ENCODE measurements at places on chromosomes 12 and 14. TPM values are rescaled to one million over a fixed set of nuclear protein-coding genes. Genes with fewer than 3 reads are reported as not detected.

The IFNG-AS1 gene
- 0.31 TPM for polyA plus RNA-seq

The ADIPOR2 gene
- 36.4 TPM for polyA plus RNA-seq

The EML5 gene
- polyA plus RNA-seq = 1.3 TPM

The KERA gene
- polyA plus RNA-seq = 0.09 TPM

The FAM181A gene
- polyA plus RNA-seq = 0.21 TPM

The OR10G3 gene
- polyA plus RNA-seq = 0.12 TPM

The PLEKHG3 gene
- polyA plus RNA-seq = 59.4 TPM

The GALNT4 gene
- 6.4 TPM for polyA plus RNA-seq

The PLA2G1B gene
- 2.7 TPM for polyA plus RNA-seq

The RNASE4 gene
- polyA plus RNA-seq = 10.1 TPM

The RFX4 gene
- polyA plus RNA-seq = not detected

The FOXN4 gene
- polyA plus RNA-seq = 1.1 TPM

The SERPINA1 gene
- polyA plus RNA-seq = 5.6 TPM

- no peak for DNase-seq
Measured at GRCh38 chr12:77323788-77324415, 258.5 kb upstream of the E2F7 start.

GRCh38 chr12:121060149-121061001 lies 21.3 kb upstream of the OASL start:
- peak; percentile 49 for DNase-seq

GRCh38 chr12:64218597-64218996 lies 3.5 kb downstream of the KICS2 start:
- no peak for DNase-seq

GRCh38 chr14:69468949-69469348 lies 15.6 kb upstream of the PLEKHD1 start:
- DNase-seq = no peak

- DNase-seq = no peak
Measured at GRCh38 chr14:90107789-90108188, 46.0 kb downstream of the KCNK13 start.

- no peak for DNase-seq
Measured at GRCh38 chr14:105123981-105124765, 44.4 kb downstream of the JAG2 start.

DNA sequence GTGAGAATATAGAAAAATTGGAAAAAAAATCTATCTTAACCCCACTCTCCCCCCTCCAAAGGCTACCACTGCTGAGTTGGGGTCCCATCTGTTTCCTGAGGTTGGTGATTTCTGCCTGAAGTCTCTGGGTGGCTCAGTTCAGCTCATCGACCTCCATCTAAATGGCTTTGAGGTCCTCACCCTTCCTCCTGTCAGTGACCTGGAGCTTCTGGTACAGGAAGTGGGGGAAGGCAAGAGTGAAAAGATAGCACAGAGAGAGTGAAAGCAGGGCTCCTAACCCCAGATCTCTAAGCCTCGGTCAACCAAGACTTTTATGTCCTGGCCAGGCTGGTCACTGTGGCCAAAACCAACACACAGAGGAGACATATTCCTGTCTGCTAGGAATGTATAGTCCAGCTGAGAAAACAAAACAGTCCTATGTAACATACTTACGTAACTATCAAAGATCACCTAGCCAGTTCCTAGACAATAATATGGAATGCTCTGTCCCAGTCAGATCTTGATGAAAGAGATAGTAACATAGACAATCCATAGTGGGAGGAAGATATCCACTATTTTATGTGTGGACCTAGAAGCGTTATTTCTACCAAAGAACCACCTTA lies 12.3 kb upstream of the KRT73 start:
- no peak for DNase-seq

- DNase-seq = no peak
Measured at GRCh38 chr12:115213118-115213517, 529.1 kb upstream of the TBX3 start.

DNA sequence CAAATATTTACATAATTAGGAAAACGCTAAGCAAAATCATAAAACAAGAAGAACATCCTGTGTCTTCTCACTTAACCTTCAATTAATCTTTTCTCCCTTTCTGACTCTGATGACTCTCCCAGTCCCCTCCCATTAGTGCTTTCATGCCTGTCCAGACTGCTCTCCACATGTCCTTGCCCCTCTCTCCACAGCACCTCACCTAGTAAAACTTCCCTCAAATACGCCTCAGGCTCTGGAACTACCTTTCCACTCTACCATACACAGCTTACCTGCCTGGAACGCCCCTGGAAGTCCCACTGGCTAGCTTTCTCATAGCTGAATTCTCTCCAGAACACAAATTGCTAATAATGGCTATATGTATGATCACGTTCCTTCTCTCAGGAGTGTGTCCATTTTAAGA lies 44.7 kb downstream of the SLC5A8 start:
- DNase-seq = no peak

DNA sequence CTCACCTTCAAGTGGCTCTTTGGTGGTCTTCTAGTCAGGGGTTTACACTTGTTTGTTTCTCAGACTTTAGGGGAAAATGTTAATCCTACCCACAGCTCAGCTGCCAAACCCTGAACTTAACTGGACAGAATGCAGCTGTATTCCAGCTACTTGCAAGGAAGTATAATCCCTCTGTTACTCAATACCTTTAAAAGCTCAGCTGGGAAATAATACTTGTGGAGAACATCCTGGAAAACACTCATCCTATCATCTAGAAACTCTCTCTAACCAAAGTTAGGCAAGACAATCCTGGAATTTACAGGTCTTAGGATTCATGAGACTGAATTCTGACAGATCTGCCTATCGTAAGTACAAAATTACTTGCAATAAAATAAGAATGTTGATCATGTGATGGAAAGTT lies 404.1 kb downstream of the ADAMTS20 start:
- DNase-seq = peak; percentile 4

DNA sequence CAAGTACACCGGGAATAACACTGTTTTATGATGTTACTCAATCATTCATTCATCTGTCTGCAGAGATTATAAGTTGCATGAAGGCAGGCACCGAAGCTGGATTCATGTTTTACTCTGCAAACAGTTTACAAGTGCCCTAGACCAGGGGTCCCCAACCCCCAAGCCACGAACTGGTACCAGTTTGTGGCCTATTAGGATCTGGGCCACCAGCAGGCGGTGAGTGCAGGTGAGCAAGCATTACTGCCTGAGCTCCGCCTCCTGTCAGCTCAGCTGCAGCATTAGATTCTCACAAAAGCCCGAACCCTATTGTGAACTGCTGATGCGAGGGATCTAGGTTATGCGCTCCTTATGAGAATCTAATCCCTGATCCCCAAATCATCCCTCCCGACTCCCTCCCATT lies 38.1 kb upstream of the PLXNC1 start:
- no peak for DNase-seq

DNA sequence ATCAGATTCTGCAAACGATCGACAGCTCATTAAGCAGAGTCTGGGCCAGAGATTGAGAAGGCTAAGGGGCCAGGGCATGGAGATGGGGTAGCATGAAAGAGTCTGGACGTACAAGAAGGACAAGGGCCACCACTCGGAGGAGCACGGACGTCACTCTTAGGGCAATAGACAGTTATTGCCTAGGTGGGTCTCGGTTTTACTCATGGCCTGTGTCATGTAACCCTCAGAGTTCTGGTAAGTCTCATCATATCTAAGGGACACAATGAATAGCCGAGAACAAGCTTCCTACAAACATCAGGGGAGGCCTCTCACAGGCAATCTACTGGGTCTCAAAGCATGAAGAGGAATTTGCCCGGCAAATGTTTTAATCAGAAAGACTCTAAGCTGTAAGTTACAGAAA lies 30.4 kb upstream of the ITPK1 start:
- DNase-seq = no peak

GRCh38 chr12:84183576-84183975 lies 729.0 kb downstream of the SLC6A15 start:
- DNase-seq = no peak

DNA sequence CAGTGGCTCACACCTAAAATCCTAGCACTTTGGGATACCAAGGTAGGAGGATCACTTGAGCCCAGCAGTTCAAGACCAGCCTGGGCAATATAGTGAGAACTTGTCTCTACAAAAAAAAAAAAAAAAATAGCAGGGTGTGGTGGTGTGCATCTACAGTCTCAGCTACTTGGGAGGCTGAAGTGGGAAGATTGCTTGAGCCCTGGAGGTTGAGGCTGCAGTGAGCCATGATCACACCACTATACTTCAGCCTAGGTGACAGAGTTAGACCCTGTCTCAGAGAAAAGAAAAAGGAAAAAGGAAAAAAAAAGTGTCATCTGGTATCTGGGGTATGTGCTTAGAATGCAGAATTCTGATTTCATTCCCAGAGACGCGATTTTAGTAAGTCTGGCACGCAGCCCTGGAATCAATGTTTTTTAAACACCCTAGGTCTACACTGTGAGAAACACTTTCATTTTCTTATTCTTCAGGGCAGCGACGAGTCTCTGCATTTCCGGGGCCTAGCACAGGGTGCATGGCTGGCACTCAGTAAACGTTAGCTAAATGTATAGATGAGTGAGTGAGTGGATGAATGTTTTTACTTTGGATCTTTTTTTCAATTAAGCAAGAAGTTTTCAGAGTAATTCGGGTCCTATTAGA lies 243.8 kb upstream of the PWP1 start:
- peak; percentile 42 for DNase-seq

GRCh38 chr12:89243771-89244170 lies 108.5 kb downstream of the DUSP6 start:
- DNase-seq = no peak

GRCh38 chr14:89900802-89901201 lies 53.7 kb downstream of the EFCAB11 start:
- DNase-seq = no peak

DNA sequence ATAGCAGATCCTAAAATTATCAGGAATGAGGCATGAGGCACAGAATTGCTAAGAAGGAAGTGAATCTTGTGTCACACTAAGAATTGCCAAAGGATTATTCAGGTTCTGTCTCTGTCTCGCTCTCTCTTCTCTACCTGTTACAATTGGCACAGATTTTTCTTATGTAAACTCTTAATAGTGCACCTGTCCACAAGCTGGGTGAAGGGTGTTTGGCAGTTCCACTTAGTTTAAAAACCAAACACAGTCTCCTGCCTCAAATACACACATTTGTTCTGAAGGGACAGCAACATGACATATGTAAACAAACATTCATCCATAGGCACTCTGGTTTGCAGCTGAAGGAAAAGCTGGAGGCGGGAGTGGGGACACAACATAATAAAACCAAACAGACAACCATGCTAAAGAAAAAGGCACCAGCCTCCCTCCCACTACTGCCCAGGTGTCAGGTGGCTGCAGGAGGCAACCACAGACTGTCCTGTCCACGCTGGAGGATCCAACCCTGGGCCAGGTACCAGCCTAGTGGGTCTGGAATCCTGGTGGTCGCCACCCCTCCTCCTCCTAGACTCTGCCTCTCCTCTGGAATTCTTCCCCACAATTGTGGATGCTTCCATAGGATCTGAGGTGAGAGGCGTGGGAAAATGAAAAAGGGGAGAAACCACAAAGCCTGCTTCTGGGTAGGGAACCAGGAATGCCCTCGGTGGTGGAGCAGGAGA lies 81.2 kb downstream of the TMEM260 start:
- DNase-seq = no peak

GRCh38 chr14:95222151-95222631 lies 64.9 kb upstream of the DICER1 start:
- DNase-seq = no peak

GRCh38 chr12:47725893-47726292 lies 603 bp upstream of the ENDOU start:
- no peak for DNase-seq

DNA sequence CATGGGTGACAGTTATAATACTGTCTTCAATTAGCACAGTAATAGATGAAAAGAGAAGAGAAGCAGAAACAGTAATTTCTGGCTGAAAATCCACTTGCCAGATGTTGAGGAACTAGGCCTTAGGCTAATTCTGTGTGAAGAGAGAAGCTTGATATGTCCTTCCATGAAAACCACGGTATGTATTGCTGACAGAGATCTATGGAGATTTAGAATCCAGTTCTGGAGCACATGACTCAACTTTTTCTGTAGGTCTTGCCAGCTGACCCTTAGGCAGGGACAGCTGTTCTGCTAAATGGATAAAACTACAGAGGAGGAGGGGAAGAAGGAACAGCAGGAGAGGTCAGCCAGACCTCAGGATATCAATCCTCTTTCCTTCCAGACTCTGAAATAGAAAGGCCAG lies 211.5 kb downstream of the PRKD1 start:
- DNase-seq = no peak

DNA sequence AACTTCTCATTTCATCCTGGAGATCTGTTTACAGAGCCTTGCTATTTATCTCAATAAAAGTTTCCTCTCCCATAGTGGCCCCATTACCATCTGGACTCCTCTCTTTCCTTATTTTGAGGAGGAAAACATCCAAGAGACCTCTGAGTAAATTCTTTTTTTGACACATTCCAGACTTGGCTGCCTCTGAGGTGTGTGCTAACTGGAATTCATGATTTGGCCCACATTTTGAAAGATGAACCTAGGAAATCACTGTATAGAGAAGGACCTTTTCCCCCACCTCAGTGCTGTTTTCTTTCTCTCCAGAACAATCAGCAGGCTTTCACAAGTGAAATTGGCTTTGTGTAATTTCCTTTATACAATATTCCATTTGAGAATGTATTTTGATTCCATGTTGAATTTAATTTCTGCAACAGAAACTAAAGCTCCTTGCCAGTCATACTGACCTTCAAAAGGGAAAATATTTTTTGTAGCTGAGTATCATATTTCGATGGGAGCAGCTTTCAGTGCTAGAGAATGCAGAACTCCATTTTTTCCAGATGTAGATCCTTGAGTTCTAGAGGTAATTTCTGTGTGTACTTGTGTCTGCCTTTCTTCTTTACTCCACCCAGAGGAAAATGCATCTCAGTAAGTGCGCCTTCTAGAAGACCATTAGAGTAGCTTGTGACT lies 244.9 kb upstream of the RGS6 start:
- DNase-seq = no peak

- DNase-seq = no peak
Measured at GRCh38 chr12:14803830-14804160, 325 bp downstream of the C12orf60 start.

GRCh38 chr12:82948491-82948890 lies 261.8 kb downstream of the TMTC2 start:
- no peak for DNase-seq

GRCh38 chr12:67693894-67694293 lies 45.3 kb downstream of the DYRK2 start:
- DNase-seq = no peak

DNA sequence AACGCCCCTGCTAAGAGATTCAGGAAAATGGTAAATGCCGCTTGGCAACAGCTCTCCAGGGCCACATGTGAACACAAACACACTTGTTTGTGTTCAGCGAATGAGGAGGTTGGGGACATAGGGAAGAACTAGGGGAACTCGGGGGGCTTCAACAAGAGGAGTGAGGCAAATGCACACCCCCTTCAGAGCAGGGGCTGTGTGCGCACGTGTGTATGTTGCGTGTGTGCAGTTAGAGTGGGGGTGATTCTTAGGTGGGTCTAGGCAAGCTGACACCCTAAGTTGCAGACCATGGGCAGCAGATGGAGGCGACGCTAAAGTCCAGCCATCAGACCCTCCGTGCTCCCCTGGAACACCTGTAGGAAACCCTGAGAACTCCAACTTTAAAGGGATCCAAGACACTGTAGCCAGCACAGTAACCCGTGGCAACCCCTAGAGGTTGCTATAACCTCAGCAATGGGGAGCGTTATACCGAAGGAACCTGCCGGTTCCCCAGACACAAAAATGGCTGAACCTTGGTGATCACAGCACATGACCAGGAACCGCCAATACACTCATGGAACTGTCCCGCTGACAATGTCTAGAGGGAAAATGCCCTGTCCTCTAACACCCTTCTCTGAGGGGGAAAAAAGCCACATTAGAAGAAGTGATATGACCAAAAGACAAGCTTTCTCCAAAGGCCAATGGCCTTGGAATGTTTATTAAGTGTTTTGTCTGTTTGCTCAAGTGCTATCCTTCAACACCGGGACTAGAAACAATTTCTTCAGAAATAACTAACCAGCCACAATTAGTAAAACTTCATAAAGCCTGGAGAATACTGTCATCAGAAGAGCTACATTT lies 86.5 kb upstream of the CEP83 start:
- peak; percentile 24 for DNase-seq
